ENCODE measurements at places on chromosomes 12 and 14.

GRCh38 chr12:538731-539539 lies 79.2 kb downstream of the B4GALNT3 start:
- DNase-seq, result no peak

DNA sequence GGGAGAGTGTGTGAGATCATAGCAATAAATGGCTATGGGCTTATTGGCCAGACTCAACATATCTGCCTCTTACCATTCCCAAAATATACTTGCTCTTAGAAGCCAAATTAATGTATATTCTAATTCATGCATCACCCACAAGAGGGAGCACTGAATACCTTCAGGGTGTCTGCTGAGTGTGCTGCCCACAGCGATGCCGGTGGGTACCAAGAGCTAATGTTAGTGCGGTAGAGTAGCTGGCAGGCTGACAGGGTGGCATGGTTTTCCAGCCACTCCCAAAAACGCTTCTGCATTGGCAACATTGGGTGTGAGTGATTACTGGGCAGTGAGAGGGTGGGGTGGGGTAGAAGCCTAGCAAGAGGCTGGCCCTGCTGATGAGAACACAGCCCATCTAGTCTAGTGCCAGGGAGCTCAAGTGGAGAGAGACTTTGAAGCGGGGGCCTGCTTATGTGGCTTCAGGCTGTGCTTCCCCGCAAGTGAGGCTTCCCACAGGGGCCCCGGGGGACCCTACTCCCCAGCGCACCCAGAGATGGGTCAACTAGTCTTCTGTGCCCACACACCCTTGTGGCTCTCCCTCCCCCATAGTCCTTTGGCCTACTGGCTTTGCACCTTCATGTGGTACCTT lies 9.2 kb upstream of the PLEKHD1 start:
- peak; percentile 34 for DNase-seq

- DNase-seq, result no peak
Observed at GRCh38 chr12:91617818-91618217, 435.2 kb upstream of the DCN start.

- no peak for DNase-seq
Observed at GRCh38 chr12:27064397-27065342, 17.7 kb downstream of the C12orf71 start.

DNA sequence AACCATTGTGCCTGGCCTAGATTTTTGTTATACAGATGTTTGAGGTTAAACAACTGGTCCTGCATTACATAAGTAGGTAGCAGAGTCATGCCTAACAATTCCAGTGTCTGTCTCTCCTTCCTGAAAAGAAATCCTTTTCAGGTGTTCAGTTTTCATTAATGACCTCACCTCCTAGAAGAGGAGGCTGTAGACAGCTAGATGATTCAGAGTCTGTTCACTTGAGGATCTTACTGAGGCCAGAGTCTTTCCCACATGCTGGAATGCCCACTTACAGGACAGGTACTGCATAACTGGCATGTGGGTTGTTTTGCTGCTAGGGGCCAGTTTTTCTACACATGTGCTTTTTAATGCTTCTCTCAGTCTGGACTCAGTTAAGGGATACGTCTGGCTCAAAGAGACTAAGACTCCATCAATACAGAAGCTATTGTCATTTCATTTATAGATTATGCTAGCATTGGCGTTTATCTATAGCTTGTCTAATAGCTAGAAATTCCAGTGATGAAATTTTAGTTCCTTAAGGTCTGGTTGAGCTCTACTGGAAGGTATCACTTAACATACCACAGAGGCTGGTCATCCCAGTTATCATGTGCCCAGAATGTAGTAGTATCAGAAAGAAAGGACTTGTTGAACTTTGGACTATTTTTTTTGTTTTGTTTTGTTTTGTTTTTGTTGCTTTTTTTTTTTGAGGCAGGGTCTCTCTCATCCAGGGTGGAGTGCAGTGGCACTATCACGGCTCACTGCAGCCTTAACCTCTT lies 206.4 kb downstream of the ERC1 start:
- DNase-seq, result no peak

GRCh38 chr14:72736786-72737559 lies 156.9 kb downstream of the DPF3 start:
- DNase-seq, result no peak

- DNase-seq, result no peak
Observed at GRCh38 chr12:67721248-67721647, 72.7 kb downstream of the DYRK2 start.

DNA sequence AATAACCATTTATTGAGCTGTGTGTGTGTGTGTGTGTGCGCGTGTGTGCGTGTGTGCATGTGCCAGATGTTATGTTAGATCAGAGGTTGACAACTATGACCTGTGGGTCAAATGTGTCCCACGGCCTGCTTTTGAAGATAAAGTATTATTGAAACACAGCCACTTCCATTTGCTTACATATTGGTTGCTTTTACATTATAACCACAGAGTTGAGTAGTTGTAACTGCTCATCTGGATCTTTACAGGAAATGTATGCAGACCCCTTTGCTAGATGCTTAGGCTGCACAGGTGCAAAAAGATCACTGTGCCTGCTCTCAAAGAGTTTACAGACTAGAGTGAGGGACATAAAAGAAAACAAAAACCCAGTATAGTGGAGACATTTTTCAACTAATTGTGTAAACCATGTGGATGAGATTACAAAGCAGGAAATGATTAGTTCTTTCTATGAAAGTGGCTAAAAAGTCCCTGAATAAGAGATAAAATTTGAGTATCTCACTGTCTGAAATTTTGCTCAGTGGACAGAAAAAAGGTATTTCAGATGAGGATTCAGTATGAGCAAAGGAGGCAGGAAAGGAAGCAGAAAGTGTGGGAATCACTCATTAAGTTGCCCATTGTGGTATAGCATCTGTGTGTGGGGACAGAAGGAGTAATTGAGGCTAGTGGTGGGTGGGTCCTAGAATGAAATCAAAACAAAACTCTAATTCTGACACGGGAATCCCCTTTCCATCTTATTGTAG lies 188.4 kb downstream of the PAH start:
- no peak for DNase-seq

GRCh38 chr12:90163975-90164374 lies 455.3 kb upstream of the ATP2B1 start:
- no peak for DNase-seq

- DNase-seq, result no peak
Observed at GRCh38 chr12:25017336-25017735, 68.4 kb upstream of the BCAT1 start.

- DNase-seq, result peak; percentile 79
Observed at GRCh38 chr12:124567673-124568373, 411 bp upstream of the NCOR2 start.

- DNase-seq, result no peak
Observed at GRCh38 chr12:53998110-53998899, 1.7 kb upstream of the HOXC9 start.

DNA sequence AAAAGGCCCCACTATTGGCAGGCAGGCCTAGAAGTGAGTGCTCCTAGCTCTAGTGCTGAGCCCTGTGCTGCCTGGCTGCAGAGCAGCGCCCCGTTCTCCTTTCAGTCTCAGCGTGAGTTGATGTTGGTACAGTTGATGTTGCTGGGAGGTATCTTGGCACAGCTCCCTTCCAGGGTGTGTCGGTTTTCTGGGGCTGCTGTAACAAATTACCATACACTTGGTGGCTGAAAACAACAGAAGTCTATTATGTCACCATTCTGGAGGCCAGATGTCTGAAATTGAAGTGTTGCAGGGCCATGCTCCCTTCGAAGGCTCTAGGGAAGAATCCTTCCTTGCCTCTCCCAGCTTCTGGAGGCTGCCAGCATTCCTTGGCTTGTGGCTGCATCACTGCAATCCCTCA lies 151.4 kb downstream of the TSPAN9 start:
- no peak for DNase-seq

- DNase-seq, result no peak
Observed at GRCh38 chr12:14113031-14113430, 131.6 kb upstream of the GRIN2B start.

GRCh38 chr14:100604709-100605108 lies 17.5 kb upstream of the BEGAIN start:
- no peak for DNase-seq

DNA sequence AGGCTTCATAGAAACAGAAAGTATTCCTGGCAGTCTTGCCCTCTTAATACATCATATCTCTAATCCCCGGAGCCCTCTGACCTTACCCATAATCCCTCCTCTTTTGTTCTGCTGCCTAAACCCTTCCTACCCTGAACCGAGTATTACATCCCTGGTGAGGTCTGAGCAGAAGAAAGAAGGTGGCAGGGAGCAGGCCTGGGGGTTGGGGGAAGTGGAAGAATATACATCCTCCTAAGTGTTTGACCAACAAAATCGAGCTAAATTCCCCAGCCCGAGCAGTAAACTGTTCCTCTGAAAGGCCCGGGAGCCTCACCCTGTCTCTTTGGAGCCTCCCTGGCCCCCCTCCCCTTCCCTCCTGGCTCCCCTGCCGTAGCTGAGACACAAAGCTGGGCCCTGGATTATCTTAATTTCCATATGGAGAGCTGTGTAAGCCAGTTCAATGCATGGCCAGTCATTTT lies 192.6 kb upstream of the LHX5 start:
- DNase-seq, result no peak

DNA sequence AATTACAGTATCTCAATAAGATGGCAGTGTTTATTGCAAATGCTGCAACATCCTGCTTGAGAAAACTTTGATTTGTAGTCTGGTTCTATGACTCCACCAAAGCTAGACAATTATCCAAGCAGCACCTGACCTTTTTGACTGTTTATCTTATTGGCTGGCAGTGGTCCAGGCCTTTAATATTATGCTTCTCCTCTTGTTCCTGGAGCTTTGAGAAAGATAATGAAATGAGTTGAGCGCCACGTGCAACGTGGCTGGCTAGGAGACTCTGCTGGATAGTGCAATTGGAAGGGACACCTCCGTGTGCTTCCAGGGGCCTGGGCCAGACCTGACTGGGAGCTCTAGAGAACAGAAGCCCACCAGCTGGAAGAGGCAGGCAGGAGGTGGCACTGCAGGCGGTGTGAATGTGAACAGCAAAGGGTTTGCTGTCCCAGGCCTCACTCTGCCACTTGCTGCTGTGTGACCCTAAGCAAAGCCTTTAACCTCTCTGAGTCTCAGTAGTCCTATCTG lies 349.3 kb downstream of the CACNA1C start:
- DNase-seq, result no peak

DNA sequence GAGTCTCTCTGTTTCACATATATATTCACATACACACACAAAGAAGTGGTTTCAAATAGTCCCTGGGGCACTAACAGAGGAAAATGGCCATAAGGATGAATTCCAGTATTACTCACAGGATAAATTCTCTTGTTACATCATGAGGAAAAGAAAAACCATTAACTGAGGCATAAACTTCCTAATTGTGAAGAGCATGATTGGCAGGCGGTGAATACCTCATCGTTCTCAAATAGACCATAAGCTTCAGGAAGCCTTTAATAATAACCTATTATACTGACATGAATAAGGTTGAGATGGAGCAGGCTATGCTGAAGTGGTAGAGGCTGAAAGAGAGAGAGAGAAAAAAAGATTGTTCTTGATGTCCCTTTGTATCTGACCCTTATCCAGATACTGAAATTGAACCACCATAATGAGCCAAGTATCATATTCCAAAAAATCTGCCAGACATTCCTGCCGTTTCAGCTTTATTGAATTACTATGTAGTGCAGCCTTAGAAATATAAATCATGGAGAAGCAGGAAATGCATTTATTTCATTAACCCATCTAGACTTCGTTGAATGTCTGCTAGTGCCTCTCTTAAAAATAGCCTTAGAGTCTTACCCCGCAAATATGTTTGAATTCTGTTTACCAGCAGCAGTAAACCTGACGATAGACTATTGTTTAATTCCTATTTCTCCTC lies 86.8 kb downstream of the NUAK1 start:
- no peak for DNase-seq

DNA sequence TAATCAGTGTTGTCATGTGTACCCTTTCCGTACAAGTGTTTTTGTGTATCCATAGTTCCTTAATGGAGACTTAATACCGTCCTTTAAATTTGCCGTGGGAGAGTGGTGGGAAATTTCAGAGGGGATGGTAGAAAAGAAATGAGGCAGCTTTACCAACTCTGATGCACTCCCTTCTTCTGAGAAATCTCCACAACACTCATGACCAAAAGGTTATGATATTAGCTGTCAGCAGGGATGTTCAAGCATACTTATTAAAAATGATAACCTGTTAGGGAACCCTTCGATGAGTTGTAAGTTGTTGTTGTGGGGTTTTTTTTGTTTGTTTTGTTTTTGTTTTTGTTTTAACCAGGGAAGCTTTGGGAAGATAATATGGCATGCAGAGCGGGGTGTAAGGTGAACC lies 12.5 kb downstream of the RAB21 start:
- DNase-seq, result no peak

GRCh38 chr12:130671556-130671955 lies 44.5 kb downstream of the RIMBP2 start:
- DNase-seq, result no peak

- DNase-seq, result no peak
Observed at GRCh38 chr12:131218026-131218922, 264.6 kb downstream of the ADGRD1 start.

- DNase-seq, result no peak
Observed at GRCh38 chr12:15757553-15758255, 31.5 kb downstream of the EPS8 start.

GRCh38 chr12:105382771-105383622 lies 52.5 kb downstream of the C12orf75 start:
- peak; percentile 46 for DNase-seq

GRCh38 chr14:31770271-31770670 lies 209.1 kb downstream of the NUBPL start:
- no peak for DNase-seq

- DNase-seq, result no peak
Observed at GRCh38 chr12:41073633-41074472, 114.3 kb upstream of the PDZRN4 start.

- peak; percentile 18 for DNase-seq
Observed at GRCh38 chr14:85041618-85042017, 488.3 kb upstream of the FLRT2 start.

GRCh38 chr12:97609957-97610356 lies 147.4 kb downstream of the RMST start:
- DNase-seq, result no peak

GRCh38 chr14:55581342-55581771 lies 1.4 kb downstream of the KTN1 start:
- DNase-seq, result no peak

GRCh38 chr12:39240587-39240986 lies 202.3 kb downstream of the KIF21A start:
- no peak for DNase-seq

DNA sequence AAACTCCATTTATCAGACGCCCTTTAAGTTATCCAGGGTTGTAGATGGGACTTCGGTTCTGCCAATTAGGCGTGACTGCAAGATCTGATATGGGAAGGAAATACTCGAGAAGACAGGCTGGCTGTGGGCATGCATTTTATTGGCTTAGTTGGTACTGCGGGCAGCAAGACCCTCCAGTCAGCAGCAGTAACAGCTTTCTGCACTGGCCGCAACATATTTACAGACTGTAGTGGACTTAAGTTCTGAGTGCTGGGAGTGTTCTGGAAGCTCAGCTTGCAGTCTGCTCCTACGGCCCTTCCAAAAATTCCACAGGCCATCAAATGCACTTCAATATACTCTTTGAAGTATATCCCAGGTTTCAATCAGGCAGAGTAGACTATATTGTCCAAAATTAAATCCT lies 21.1 kb downstream of the KITLG start:
- DNase-seq, result no peak

DNA sequence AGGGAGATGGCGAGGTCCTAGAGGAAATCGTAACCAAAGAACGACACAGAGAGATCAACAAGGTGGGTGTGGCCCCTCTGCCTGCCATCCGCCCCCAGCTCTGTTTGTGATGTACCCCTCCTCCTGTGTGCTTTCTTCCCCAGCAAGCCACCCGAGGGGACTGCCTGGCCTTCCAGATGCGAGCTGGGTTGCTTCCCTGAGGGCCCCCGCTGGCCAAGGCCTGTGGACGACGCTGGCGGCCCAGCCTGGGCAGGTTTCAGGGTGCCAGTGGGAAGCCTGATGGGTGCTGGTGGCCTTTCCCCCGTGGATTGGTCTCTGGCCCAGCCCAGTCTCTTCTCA lies 2.0 kb downstream of the ARL6IP4 start:
- no peak for DNase-seq

Data from NCI-H146 (cell line).